Inflammatory macrophage treated with lipopolysaccharide for 4 hours (primary cell): ENCODE measurements at places on chromosomes 6 and 20.
A peak's percentile ranks its signal among the peaks of the same experiment; 100 is the strongest.

- no peak for DNase-seq
Measured at GRCh38 chr20:32641464-32641863, 32.3 kb downstream of the C20orf203 start.

- DNase-seq = no peak
Measured at GRCh38 chr6:146965110-146965689, 239.0 kb upstream of the STXBP5 start.

DNA sequence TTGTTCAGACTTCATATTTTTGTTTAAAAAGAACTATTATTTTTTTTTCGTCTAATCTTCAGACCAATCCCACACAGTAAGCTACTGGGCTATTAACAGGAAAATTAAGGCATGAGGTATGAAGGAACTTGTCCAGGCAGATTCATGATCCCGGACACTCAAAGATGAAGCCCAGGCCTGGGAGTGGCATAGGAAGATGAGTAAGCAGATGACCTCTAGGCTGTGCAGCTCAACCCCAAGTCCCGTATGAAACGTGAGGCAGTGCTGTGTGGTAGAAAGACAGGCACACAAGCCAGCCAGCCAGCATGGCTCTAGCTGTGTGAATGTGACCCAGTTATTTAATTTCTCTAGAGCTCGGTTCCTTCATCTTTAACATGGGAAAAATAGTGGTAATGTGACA is 231.9 kb downstream of the CLIC5 start:
- no peak for DNase-seq

- DNase-seq = no peak
Measured at GRCh38 chr6:111565326-111566221, 40.1 kb downstream of the TRAF3IP2 start.

DNA sequence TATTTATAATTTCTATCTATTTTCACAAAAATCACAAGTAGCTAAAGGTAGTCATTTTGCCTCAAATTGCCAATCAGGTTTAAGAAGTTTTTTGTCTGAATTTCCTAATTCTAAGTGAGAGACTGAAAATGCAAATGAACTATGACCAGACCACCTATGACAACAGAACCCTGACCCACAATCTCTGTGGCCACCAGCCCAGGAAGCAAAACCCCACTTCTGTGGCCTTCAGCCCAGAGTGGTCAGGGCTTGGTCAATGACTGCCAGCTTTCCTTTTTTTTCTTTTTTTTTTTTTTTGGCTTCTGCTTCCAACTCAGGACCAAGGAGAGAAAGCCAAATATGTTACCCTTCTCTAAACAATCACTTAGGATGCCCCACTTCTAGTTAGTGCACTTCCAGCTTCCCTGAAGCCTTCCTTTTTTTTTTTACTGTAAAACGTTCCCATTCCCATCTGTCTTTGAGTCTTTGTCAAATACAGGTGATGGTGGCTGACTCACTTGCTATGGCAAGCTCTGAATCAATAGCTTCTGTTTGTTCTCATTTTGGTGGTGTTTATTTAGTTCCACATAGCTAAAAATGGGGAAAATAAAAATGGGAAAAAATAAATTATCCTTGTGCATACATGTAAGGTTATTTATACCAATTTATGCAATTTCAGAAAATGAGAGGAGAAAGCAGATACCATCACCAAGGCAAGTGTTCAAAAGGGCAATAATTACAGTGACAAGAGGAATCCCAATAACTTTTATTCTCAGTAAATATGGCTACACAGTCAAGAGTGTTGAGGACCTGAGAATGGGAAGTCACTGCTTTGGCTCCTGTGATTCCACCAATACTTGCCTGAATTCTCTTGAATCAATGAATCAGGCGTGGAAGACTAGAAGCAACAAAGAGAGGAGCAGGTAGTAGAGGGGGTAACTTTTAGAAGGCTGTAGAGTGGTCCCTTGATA is 170.3 kb upstream of the PDE7B start:
- DNase-seq = no peak

- DNase-seq = no peak
Measured at GRCh38 chr6:83708970-83709747, at the start of gene SNAP91. SNAP91 (minus strand) TSS chr6:83709101; CDS start chr6:83707927, 1,174 bp downstream.

DNA sequence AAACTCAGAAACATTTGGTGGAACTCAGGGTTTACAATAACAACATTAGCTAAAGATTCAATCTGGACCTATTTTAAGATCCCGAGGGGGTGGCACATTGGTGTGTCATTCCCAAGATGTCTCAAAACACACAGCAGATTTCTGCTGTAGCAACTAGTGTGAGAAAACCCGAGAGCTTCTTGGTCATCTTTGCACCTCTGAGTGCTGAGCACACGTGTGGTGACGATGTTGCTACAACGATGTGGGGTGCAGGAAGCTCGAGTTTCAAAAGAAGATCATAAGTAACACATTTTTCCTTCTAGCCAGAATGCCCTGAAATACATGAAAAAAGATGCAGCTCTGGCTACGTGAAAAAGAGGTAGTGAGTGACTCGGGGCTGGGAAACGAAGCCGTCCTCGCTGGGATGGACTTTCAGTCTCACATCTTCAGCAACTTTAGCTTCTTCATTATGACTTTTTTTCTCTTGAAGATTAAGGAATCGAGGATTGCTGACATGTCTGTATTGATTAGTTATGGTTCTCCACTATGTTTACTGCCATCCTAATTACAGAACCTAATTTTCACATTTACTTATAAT is 1.5 kb downstream of the RAMACL start:
- peak; percentile 59 for DNase-seq

- DNase-seq = no peak
Measured at GRCh38 chr6:162710419-162710818, 17.1 kb downstream of the PRKN start.

DNA sequence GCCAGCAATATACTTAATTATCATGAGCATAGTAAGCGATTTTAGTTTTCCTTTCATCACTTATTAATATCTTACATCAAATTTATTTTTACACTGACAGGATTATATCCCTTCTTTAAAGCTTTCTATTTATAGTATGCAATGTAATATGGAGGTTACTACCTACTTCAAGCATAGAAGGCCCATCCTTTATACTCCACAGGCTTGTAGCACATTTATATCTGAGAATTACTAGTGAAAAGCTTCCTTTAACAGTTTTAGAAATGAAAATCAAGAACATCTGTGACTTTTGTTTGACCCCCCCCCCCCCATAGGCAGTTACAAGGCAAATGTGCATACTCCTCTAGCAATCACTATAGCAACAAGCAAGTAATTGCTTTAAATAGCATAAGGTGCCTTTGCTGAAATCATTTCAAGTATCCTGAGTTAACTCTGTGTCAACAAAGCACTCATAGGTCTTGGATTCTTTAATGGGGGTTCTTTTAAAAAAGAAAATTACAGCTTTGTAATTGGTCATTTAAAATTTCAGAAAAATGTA is 917.7 kb downstream of the PHF3 start:
- no peak for DNase-seq

DNA sequence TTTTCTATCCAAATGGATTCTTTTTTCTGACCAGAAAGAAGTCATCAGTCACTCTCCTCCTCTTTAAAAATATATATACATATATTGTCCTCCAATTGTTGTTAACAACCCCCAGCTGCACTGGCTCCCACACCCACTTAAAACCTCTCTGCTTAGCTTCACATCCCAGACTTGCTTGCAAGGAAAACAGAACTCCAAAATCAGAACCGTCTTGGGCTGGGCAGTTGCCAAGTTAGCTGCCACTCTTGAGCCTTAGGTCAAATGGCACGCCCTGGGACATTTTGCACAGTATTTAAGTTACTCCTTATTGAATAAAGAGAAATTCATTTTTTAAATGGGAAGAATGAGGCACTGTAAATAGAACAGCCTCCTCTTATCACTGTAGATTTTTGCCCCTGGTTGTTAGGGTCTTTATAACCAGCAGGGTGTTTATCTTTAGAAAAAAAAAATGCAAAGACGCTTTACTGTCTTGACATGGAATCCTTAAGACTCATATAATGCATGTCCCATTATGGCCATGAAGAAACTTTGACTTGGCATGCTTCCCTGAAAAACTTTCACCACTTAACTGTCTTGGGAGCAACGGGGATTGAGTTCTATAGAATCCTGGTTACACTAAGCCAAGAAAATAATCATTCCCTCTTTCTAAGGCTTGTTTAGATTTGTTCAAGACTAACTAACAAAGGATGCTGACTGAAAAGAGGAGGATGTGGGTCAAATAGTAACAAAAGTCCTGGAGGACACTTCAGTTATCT is 204.5 kb downstream of the ISM1 start:
- DNase-seq = no peak

- no peak for DNase-seq
Measured at GRCh38 chr6:100105138-100105537, 111.1 kb upstream of the MCHR2 start.

DNA sequence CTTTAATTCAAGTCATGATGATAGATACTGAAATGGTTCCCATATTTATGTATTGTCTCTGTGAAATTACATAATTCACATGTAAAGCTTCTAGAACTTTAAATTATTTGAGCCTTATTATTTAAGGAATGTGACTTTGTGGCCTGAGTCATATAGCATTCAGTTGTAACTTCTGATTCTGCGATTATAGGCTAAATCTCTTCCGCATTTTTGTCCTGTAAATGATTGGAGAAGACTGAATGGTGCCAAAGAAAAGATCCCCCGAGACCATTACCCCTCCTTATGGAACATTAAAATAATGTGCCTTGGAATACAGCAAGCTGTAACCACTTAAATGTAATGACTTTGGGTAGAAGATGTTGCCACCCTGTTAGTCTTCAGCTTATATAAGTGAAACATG is 63.3 kb upstream of the MAP7 start:
- DNase-seq = no peak

GRCh38 chr6:115358616-115359015 is 702.1 kb downstream of the FRK start:
- DNase-seq = no peak

GRCh38 chr6:52293067-52293466 is 8.5 kb upstream of the MCM3 start:
- no peak for DNase-seq

- no peak for DNase-seq
Measured at GRCh38 chr6:163588220-163588919, 173.9 kb downstream of the QKI start.

GRCh38 chr20:10453241-10453640 is 18.1 kb downstream of the SLX4IP start:
- DNase-seq = peak; percentile 72

DNA sequence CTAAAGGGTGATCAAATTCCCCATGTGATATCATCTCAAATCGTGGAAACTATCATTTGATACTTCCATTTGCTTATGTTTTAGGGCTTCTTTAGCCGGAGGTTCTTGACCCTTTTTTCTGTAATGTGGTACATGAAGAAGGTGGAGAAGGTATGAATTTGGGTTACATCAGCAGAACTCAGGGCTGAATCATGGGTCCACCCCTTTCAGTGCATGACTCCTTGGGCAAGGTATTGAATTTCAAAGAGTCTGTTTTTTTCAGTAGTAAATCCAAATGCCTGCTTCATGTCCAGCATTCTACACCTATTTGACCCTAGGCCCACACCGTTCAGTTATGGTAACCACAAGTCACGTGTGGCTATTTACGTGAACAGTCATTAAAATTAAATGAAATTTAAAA is 30.6 kb upstream of the QKI start:
- no peak for DNase-seq

DNA sequence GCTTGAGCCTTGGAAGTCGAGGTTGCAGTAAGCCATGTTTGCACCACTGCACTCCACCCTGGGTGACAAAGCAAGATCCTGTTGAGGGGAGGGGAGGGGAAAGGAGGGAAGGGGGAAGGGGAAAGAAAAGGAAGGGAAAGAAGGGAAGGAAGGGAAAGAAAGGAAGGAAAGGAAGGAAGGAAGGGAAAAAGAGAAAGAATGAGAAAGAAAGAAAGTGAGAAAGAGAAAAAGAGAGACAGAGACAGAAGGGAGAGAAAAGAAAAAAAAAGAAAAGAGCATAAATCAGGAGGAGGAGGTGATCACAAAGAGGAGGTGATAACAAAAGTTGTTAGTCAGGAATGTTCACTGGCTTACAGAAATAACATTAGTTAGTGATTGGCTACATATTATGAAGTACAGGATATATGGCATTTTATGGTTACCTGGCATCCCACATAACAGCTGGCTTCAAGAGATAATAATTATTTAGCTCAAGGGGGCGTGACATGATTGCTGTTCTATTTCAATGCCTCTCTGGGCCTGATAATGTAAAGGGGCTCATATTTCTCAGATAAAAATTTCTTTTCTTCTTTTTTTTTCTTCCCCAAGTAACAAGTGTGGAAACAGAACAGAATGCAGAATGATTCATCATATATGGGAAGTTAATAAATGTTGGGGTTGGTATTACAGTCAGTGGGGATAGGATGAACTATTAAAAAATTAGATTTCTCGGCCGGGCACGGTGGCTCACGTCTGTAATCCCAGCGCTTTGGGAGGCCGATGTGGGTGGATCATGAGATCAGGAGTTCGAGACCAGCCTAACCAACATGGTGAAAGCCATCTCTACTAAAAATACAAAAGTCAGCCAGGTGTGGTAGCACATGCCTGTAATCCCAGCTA is 27.1 kb downstream of the SAMHD1 start:
- DNase-seq = no peak

DNA sequence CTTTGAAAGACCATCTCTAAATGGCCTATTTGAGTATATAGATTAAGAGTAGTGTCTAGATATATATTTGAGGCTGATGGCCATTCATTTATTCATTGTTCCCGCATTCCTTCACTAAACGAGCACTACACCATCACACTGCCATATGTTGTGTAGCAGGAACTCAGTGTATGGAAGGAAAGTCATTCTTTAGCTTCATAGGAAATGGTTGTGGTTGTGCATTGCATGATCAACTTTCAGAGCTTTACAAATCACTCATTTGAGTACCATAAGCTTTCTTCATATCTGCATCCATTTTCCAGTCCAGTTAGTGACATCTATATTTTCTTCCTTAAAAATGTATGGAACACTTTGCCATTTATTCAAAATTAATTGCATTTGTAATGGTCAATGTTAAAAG is 97.9 kb downstream of the ARID1B start:
- DNase-seq = no peak

DNA sequence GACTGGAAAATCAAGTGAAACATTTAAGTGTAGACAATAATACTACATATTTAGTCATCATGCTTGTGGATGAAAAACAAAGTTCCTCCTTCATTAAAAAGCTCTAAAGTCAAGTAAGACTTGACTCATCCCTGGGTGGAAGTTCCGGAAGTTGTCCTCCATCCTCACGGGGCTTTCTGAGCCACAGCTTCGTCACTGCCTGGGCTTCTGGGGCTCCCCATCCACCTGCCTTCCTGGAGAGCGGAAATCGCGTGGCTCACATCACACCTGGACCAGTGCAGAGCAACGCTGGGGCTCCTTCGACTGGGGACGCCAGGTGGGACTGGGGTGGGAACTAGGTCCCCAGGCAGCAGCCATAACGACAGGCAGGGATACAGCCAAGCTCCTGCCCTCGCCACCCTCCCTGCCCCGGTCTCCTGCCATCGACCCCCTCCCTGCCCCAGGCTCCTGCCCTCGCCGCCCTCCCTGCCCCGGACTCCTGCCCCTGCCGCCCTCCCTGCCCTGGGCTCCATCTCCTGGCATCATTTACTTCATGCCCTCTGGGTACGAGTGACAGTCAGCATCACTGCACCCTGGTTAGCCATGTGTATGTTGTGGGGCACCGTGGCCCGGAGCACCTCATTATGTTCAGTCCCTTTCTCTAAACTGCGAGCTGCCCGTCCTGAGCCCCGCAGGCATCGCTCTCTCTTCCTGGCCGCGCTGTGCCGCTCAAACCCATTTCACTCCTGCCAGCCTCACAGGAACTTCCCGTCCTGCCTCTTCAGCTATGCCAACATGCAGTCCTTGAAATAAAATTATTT is 12.9 kb downstream of the THBS2 start:
- no peak for DNase-seq

- DNase-seq = no peak
Measured at GRCh38 chr6:67748521-67748920, 886.6 kb upstream of the ADGRB3 start.
